Bronchial epithelial cell (primary cell): ENCODE measurements at places on chromosomes 11 and 22. TPM values are rescaled to one million over a fixed set of nuclear protein-coding genes. Genes with fewer than 3 reads are reported as not detected.

ANO1 gene
- total RNA-seq, result 1.3 and 1.4 TPM in 2 replicates

TMPRSS13 gene
- 0.53 and 11.5 TPM in 2 replicates for total RNA-seq

KCNC1 gene
- not detected in 2 replicates for total RNA-seq

TMEM132A gene
- total RNA-seq, result 22.6 and 25.2 TPM in 2 replicates

NPAS4 gene
- not detected in 2 replicates for total RNA-seq

ACRV1 gene
- total RNA-seq, result not detected in 2 replicates

POU2AF2 gene
- total RNA-seq, result not detected in 2 replicates

SLC22A8 gene
- not detected in 2 replicates for total RNA-seq

OMP gene
- total RNA-seq, result not detected in 2 replicates

PNPLA2 gene
- total RNA-seq, result 9.0 and 15.6 TPM in 2 replicates

CD248 gene
- under 0.01 TPM in 2 replicates for total RNA-seq

APLNR gene
- total RNA-seq, result not detected in 2 replicates

C11orf71 gene
- total RNA-seq, result 2.1 and 3.5 TPM in 2 replicates

OSBP gene
- total RNA-seq, result 32.1 and 36.6 TPM in 2 replicates

DNA sequence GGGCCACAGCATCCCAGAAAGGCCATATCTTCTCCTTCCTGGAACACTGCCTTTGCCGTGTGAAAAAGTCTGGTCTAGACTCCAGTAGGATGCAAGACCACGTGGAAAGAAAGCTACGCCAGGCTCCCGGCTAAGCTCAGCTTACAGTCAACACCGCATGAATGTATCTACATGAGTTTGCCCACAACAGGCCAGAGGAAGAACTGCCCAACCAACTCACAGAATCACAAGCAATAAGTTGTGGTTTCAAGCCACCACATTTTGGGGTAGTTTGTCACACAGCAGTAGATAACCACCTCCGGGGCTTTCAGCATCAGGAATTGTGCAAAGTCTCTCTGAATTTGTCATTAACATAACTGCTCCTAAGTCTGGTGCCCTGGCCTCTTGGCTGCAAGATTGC lies 27.3 kb downstream of the HSPA8 start:
- DNase-seq, result no peak

GRCh38 chr11:119873761-119874421 lies 144.9 kb upstream of the NECTIN1 start:
- no peak for DNase-seq

DNA sequence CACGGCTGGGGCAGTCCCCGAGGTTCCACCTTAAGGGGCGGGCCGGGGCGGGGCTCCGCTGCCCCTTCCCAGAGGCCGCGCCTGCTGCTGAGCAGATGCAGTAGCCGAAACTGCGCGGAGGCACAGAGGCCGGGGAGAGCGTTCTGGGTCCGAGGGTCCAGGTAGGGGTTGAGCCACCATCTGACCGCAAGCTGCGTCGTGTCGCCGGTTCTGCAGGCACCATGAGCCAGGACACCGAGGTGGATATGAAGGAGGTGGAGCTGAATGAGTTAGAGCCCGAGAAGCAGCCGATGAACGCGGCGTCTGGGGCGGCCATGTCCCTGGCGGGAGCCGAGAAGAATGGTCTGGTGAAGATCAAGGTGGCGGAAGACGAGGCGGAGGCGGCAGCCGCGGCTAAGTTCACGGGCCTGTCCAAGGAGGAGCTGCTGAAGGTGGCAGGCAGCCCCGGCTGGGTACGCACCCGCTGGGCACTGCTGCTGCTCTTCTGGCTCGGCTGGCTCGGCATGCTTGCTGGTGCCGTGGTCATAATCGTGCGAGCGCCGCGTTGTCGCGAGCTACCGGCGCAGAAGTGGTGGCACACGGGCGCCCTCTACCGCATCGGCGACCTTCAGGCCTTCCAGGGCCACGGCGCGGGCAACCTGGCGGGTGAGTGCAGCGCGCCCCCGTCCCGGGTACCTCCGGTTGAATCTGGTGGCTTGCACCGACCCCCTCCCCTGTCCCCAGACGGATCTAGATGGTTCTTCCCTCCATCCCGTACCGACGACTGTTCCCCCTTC lies at the start of gene SLC3A2:
TSS of gene SLC3A2 (plus strand) at position 94 of the 776 bp plus-strand sequence. CDS start at position 222, 128 bp downstream.
- DNase-seq, result peak; percentile 82

DNA sequence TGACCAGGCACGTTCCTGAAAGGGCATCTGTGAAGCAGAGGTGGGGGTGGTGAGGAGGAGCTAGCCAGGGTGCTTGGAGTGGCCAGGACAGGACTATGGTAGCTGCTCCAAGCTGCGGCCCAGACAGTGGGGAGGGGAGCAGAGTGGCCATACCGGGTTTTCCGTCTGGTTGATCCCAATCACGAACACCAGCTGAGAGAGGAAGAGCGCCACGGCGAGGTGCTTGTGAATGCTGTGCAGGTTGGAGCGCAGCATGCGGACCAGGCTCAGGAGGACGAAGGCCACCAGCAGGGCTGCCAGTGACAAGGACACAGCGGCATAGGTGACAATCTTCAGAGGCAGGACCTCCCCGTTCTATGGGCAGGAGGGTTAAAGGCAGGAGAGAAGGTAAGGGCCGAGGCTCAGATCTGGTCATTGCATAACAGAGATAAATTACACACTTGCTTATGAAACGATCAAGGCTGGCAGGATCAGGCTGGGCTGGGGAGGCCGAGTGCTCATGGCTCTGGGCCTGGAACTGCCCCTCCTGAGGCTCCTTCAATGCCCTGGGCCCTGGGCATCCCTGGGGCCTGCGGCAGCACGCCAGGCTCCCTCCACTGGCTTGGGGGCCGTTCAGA lies 41.5 kb downstream of the TRMU start:
- DNase-seq, result no peak

DNA sequence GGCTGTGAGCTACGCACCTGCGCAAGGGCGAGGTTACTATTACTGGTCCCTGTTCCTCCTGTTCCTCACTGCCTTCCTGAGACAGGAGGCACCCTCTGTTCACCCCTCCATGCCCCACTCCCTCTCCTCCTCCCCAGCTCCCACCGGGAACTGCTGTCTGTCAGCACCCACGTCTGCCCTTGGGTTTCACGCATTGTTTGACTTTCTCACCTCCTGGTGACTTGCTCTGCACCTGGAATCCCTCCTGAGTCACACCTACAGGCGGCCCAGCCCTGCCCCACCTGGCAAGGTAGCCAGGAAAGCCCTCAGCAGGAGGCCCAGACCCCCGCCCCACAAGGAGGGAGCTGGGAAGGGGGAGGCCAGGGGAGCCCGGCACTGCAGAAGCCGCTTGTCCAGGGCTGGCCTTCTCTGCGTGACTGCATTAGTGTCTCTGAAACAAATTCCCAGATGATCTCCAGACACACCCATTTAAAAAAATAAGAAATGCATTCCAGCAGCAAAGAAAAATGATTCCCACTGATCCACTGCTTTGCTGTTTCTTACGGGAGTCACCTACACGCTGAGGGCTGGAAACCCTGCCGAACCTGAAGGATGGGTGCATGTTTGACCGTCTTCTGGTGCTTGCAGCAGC lies 86.4 kb downstream of the CELSR1 start:
- DNase-seq, result peak; percentile 88

- DNase-seq, result no peak
These were observed 145.7 kb downstream of the TENM4 start for GRCh38 chr11:79294845-79295731.

DNA sequence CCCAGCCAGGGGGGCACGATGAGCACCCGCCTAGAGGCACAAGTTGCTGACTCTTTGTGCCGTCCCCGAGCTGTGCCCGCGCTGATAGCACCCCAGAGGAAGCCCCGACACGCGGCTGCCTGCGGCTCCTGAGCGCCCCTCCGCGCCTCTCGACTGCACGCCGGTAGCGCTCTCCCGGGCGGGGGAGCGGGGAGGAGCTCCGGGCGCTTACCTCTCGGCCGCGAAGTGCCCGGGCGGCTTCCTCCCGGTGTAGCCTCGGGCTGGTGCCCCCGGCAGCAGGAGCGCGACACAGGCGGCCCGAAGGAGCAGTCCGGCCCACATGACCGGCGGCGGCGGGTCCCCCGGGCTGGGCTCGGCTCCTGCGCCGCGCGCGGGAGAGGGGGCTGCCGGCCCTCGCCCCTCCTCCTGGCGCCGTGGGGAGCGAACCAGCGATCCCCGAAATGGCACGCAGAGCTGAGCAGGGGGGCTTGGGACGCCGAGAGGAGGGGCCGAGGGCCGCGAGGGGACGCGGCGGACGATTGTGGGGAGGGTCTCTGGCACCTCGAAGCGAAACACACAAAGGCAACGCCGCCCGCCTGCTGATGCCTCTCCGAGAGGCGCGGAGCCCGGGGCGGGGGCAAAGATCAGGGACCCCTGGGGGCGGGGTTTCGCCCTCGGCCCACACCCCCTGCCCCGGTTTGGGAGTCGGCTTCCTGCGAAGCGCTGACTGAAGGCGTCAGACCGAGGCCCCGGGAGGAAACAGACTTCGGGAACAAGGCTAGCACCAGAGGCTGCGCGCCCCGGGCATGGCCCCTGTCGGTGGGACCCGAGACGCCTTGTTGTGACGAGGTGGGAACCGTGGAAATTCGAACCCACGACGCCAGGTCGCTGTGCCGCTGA lies at the start of gene VWCE:
TSS of gene VWCE (minus strand) at position 600 of the 879 bp plus-strand sequence. CDS start at position 321, 279 bp downstream.
- DNase-seq, result peak; percentile 26

DNA sequence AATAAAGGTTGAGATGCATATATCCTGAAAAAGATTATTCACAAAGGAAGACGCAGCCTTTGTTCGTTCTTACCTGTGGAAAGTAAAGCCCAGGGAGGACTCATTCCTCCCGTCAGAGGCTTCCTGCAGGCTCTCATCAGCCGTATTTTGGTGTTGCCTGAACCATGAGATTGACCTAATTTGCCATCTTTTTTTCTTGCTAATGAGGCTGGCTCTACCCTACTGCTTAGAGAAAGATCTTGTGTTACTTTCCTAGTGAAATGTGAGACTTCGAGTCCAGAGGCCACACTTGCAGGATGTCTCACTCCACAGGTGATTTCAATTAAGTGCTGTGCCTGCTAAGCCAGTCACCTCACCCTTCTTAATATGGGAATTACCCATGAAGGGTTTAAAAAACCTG lies 269.9 kb downstream of the NTM start:
- DNase-seq, result no peak

DNA sequence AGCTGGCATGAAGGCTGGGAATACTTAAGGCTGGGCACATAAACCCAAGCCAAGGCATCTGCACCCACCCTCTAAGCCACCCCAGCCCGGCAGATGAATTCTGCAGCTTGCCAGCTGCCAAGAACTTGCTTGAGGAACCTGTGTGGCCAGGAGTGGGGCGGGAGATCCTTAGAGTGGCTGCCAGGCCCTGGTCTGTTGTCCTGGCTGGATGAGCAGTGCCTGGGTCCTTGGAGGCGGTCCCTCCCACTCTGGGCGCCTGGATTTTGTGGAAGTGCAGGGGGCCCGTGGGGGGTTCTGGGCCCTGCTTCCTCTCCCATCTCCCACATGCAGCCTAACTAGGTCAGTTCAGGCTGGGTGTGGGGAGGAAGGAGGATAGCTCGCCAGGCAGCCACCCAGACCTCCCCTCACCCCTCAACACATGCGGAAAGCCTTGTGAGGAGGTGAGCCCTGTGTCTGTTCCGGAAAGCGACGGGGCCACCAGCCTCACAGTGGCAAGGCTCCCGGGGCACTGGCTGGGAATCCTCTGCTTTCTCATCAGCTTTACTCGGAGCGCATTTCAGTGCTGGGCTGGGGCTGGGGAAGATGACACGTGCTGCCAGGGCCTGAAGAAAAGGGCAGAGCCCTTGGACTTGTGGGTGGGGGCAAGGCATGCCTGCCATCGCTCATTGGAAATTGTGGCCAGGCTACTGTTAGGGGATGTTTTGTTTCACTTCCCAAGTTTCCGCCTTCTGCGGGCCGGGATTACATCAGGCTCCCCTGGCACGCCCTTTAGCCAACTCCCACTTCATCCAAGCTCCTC lies 8.4 kb downstream of the DAGLA start:
- DNase-seq, result peak; percentile 28

- DNase-seq, result no peak
These were observed 290.3 kb upstream of the API5 start for GRCh38 chr11:43021466-43021865.

- DNase-seq, result peak; percentile 7
These were observed 1790.8 kb downstream of the LRRC4C start for GRCh38 chr11:39668640-39669039.

- DNase-seq, result no peak
These were observed 14.5 kb upstream of the BBOX1 start for GRCh38 chr11:27025957-27026733.

- DNase-seq, result peak; percentile 88
These were observed 7.4 kb upstream of the TH start for GRCh38 chr11:2178906-2179494.

- no peak for DNase-seq
These were observed 251.7 kb downstream of the GRM5 start for GRCh38 chr11:88814076-88814475.

- no peak for DNase-seq
These were observed 174.7 kb upstream of the MTNR1B start for GRCh38 chr11:92794783-92795182.

DNA sequence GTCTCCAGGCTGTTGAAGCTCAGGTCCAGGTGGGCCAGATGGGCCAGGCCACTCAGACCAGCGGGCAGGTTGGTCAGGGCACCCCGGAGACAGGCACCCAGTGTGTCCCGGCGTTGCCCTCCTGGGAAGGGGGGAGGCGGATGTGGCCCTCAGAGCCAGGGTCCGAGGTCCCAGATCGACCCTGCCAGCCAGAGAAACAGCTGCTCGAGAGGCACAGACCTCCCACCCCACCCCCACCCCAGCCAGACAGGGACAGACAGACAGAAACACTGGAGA lies 1.6 kb downstream of the PIDD1 start:
- DNase-seq, result no peak

- no peak for DNase-seq
These were observed 645.7 kb upstream of the TENM4 start for GRCh38 chr11:80086496-80087055.

DNA sequence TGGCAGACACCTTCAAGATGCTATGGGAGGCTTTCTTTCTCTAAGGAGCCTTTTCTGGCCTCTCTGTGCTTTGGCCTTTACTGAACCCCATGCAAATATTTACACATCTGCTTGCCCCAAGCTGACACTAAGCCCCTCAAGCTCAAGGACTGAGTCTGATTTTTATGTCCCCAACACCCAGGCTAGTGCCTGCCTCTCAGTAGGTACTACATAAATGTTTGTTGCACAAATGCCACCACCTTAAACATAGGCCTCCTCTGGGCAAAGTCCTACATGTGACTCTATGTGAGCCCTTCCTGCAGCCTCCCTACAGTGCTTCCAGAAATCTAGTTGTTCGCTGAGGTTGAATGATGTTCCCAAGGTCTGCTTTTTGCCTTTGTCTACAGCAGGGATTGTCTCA lies 187.6 kb downstream of the DBX1 start:
- no peak for DNase-seq

- DNase-seq, result peak; percentile 100
These were observed 176.3 kb upstream of the TMEM45B start for GRCh38 chr11:129639300-129639699.

GRCh38 chr11:10518891-10519290 lies 22.1 kb downstream of the RNF141 start:
- DNase-seq, result no peak

DNA sequence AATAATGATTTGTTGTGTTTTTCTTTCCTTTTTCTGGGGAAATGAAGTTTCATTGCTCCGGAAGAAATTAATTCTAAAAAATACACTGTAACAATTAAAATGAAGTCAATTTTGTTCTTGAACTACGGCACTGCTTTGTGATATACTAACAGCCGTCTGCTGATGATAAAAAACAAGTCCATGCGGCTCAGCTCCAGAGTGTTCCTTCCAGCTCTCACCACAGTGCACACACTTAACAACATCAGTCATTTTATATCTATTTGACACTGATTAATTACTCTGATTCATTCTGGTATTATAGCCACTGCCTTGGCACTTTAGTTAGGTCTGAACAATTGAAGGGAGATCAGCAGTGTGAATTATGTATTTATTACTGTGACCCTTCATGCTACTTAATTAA lies 97.4 kb upstream of the SLC6A5 start:
- DNase-seq, result no peak

GRCh38 chr11:65214212-65214845 lies 32.6 kb downstream of the CAPN1 start:
- DNase-seq, result no peak

- no peak for DNase-seq
These were observed 20.3 kb downstream of the ASCL2 start for GRCh38 chr11:2250041-2250440.
